Natural killer cell treated with Interleukin-12 subunit alpha and Interleukin-12 subunit beta and Interleukin-15 and Interleukin-18, amount 100 ng/mL, for 72 hours (primary cell): ENCODE measurements at places on chromosomes 6 and 20. TPM values are rescaled to one million over a fixed set of nuclear protein-coding genes. Genes with fewer than 3 reads are reported as not detected.

GRCh38 chr6:139270249-139270648 lies 21.5 kb downstream of the TXLNB start:
- DNase-seq: no peak
- no peak overlapping the region for H3K27ac ChIP-seq
- no peak overlapping the region for H3K4me3 ChIP-seq
- no peaks in the 10 kb centered on the region for H3K4me1 ChIP-seq
- no peaks in the 10 kb centered on the region for H3K36me3 ChIP-seq

DNA sequence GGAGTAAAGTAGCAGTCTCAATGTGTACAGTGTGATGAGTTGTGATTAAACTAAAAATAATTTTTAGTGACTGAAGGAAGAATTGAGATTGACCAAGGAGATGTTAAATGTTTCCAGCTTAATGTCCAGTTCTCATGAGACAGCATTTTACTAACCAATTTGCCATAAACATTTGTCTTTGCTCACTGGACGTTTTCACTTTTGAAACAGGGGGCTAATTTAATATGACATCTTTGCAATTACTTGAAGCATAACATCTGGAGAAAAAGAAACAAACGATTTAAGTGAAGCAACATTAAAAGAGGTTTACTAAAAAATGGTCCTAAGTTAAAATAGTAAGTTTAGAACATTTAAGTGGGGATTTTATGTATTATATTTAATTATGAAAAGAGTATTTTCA lies 443.8 kb downstream of the BCKDHB start:
- H3K27me3 ChIP-seq: no peaks in the 10 kb centered on the region
- H3K4me1 ChIP-seq: no peaks in the 10 kb centered on the region
- no peaks in the 10 kb centered on the region for H3K36me3 ChIP-seq
- H3K27ac ChIP-seq: no peak overlapping the region

DNA sequence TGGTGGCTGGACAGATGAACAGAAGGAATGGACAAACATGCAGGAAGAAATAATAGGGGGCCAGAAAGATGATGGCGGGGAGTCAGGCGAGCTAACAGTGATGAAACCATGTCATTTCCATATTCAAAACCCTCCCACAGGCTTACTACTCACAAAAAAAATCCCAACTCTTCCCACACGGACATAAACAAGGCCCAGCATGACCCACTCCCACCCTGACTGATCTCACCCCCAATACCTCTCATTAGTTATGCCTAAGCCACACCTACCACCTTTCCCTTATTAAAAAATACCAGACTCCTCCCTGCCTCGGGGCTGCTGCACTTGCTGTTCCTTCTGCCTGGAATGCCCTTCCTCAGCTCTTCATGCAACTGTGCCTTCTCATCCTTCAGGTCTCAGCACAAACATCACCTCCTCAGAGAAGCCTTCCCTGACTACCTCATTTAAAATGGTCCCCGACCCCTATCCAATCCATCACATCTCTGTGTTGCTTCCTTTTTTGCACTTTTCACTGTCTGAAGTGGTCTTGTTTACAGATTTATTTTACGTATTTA lies 145.8 kb downstream of the PREX1 start:
- H3K4me1 ChIP-seq: peaks cover 48% of the 10 kb centered on the region
- no peak for DNase-seq
- no peak overlapping the region for H3K4me3 ChIP-seq
- H3K27me3 ChIP-seq: no peaks in the 10 kb centered on the region

DNA sequence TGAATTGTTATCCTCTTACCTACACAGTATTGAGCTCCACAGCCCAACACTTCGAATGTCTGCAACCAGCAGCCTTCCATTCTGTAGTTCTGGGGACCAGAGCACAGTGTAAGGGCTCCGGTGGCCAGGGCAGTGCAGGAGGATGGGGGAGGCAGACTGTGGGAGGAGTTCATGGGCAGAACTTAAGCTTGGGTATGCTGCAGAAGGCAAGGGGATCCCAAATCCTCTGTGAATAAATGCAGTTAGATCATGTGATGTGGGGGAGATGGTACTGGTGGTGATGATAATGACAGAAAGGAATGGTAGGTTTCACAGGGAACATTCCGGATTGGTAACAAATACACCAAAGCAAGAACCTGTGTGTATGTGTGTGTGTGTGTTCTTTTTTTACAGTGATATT lies 26.5 kb upstream of the CNKSR3 start:
- DNase-seq: no peak
- H3K27ac ChIP-seq: no peak overlapping the region
- no peak overlapping the region for H3K4me3 ChIP-seq
- H3K27me3 ChIP-seq: peaks cover 8% of the 10 kb centered on the region

GRCh38 chr20:59102841-59103299 lies 60.3 kb upstream of the PRELID3B start:
- H3K36me3 ChIP-seq: no peaks in the 10 kb centered on the region
- H3K27ac ChIP-seq: peak overlapping the region; percentile 80
- peak overlapping the region; percentile 46 for H3K4me3 ChIP-seq
- peaks cover 17% of the 10 kb centered on the region for H3K4me1 ChIP-seq
- DNase-seq: no peak

GRCh38 chr20:8589956-8590355 lies 457.9 kb downstream of the PLCB1 start:
- H3K4me1 ChIP-seq: peaks cover 20% of the 10 kb centered on the region
- no peak for DNase-seq
- H3K27me3 ChIP-seq: no peaks in the 10 kb centered on the region
- H3K36me3 ChIP-seq: no peaks in the 10 kb centered on the region
- H3K27ac ChIP-seq: no peak overlapping the region

DNA sequence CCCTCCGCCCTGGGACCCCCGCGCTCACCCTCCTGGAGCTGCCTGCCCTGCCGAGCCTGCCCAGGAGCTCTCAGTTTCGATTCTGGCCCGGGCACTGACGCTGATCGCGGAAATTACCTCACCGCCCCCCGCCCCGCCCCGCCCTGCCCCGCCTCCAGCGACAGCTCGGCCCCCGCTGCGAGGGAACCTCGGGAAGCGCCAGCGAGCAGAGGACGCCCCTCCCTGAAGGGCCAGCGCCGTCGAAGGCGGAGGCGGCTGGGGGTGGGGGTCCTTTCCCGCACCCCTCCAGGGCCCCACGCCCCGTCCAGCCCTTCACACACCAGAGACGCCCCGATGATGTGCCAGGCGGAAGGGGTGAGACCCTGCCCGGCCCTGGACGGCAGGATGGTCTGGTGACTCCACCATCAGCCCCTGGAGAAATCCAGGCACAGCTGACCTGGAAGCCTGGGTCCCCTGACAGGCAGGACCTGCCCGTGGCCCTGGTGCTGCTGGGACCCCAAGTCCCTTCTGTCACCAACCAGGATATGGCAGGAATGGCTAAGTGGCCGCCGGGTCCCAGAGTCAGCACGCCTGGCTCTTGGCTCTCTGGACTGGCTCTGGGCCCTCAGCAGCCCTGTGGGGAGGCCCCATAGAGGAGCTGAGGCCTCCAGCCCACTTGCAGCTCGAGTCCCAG lies at the start of gene HELZ2:
Gene HELZ2, minus strand, starts transcription at position 84 of the 673 bp plus-strand sequence. CDS start 1,854 bp downstream, outside the sequence.
- H3K4me1 ChIP-seq: peaks cover 2% of the 10 kb centered on the region
- peak within 1 kb of the TSS; percentile 62 for H3K27ac ChIP-seq
- H3K4me3 ChIP-seq: peak within 1 kb of the TSS; percentile 81
- peak; percentile 79 for DNase-seq
- no peaks in the 10 kb centered on the region for H3K36me3 ChIP-seq

DNA sequence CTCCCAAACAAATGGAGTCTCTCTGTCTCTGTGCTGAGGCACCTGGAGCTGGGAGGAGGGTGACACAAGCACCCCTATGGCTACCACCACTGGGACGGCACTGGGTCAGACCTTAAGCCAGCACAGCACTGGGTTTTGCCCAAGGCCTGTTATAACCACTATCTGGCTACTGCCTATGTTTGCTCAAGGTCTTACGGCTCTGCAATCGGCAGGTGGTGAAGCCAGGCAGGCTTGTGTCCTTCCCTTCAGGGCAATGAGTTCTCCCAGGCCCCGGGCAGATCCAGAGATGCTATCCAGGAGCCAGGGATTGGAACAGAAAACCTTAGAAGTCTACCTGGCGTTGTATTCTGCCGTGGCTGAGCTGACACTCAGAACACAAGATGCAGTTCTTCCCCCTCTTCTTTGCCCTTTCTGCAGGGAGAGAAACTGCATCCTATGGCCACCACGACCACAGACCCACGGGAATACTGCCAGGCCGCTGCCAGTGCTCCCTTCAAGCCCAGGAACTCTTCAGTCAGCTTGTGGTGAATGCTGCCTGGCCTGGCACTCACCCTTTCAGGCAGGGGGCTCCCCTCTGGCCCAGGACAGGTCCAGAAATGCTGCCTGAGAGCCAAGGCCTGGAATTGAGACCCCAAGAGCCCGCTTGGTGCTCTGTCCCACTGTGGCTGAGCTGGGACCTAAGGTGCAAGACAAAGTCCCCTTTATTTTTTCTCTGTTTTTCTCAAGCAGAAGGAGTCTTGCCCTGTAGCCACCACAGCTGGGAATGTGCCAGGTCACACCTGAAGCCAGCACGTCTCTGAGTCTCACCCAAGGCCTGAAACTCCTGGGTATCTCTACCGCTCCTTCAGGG lies 67.0 kb upstream of the FRMD1 start:
- H3K4me3 ChIP-seq: no peak overlapping the region
- no peaks in the 10 kb centered on the region for H3K4me1 ChIP-seq
- no peak overlapping the region for H3K27ac ChIP-seq
- DNase-seq: no peak
- no peaks in the 10 kb centered on the region for H3K36me3 ChIP-seq

The MUCL3 gene
- not detected for total RNA-seq

The NFATC2 gene
- 97.1 TPM for total RNA-seq

DNA sequence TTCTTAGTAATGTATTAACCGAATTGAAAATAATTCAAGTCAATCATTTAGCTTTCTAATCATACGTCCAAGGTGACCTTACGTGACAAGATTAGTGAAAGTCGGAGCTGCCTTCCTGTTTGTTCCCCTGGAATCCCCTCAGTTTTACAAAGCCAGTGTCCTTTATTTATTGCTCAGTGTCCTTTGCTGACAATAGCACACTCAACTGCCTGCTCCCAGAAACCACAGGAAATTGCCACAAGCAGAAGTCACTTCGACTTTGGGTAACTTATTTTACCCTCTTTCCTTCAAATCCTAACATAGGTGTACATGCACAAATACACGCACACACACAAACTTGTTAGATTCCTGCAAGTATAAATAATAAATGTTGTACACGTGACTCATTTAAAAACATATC lies 1167.7 kb upstream of the ADGRB3 start:
- H3K4me3 ChIP-seq: no peak overlapping the region
- no peak overlapping the region for H3K27ac ChIP-seq
- peaks cover 11% of the 10 kb centered on the region for H3K36me3 ChIP-seq
- no peak for DNase-seq
- no peaks in the 10 kb centered on the region for H3K4me1 ChIP-seq

DNA sequence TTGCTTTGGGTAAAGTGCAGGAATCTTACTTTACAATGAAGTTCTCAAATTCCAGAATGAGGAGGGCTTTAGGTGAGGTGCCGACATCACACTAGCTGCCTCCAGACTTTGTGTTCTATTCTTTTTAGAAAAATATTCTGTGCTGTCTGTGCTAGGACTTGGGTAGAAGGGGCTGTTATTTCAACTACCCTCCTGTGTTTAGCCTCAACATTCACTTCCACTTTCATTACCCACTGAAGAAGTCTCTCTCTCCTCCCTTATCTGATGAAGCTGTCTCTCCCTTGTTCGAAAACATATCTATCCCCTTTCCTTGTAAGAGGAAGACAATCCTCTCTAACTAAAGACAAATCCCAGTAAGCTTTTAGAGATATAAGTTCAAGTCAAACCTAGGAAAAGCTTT lies 25.0 kb upstream of the BRPF3 start:
- peaks cover 27% of the 10 kb centered on the region for H3K4me1 ChIP-seq
- peak overlapping the region; percentile 50 for H3K4me3 ChIP-seq
- H3K27me3 ChIP-seq: no peaks in the 10 kb centered on the region
- H3K36me3 ChIP-seq: no peaks in the 10 kb centered on the region
- H3K27ac ChIP-seq: peak overlapping the region; percentile 86
- DNase-seq: no peak

- H3K4me3 ChIP-seq: no peak overlapping the region
- H3K27me3 ChIP-seq: no peaks in the 10 kb centered on the region
- H3K27ac ChIP-seq: peak overlapping the region; percentile 87
These were observed 124.1 kb downstream of the PREX1 start for GRCh38 chr20:48703511-48704219.

GRCh38 chr6:42315991-42316970 lies 98.6 kb upstream of the MRPS10 start:
- no peak for DNase-seq
- H3K4me3 ChIP-seq: peak overlapping the region; percentile 27
- no peaks in the 10 kb centered on the region for H3K27me3 ChIP-seq

The PARD6B gene
- 3.8 TPM for total RNA-seq

- H3K36me3 ChIP-seq: no peaks in the 10 kb centered on the region
- H3K27ac ChIP-seq: no peak overlapping the region
- H3K4me1 ChIP-seq: no peaks in the 10 kb centered on the region
- DNase-seq: no peak
- H3K4me3 ChIP-seq: no peak overlapping the region
- no peaks in the 10 kb centered on the region for H3K27me3 ChIP-seq
These were observed 713.9 kb upstream of the MARCKS start for GRCh38 chr6:113143206-113143605.

- no peak overlapping the region for H3K4me3 ChIP-seq
- H3K36me3 ChIP-seq: no peaks in the 10 kb centered on the region
- no peak for DNase-seq
- no peaks in the 10 kb centered on the region for H3K4me1 ChIP-seq
- H3K27ac ChIP-seq: no peak overlapping the region
These were observed 308.9 kb upstream of the EXOC2 start for GRCh38 chr6:1001655-1002349.

DNA sequence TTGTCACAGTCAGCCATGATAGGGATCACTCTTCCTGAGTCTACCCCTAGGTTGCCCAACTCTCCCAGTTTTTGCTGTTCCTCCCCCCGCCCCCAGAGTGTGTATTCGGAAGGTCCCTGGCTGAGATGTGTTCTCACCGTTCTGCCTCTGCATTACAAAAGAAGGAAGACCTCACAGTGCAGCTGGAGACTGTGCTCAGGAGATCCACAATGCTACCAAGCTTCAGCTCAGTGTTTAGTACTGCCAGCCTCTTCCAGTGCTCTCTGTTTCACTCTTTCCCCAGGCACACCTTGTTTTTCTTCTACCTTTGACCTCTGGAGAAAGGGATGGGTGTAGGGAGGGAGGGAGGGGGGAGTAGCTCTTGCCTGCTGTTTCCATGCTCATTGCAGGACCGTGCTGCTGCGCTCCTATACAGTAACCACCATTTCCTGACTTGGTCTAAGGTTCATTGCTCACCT lies 13.4 kb upstream of the MOCS1 start:
- H3K27ac ChIP-seq: no peak overlapping the region
- DNase-seq: no peak
- no peaks in the 10 kb centered on the region for H3K4me1 ChIP-seq
- no peaks in the 10 kb centered on the region for H3K27me3 ChIP-seq

The BPIFA1 gene
- total RNA-seq: not detected

- peaks cover 28% of the 10 kb centered on the region for H3K4me1 ChIP-seq
- DNase-seq: no peak
- H3K36me3 ChIP-seq: no peaks in the 10 kb centered on the region
- no peaks in the 10 kb centered on the region for H3K27me3 ChIP-seq
- H3K27ac ChIP-seq: peak overlapping the region; percentile 97
- peak overlapping the region; percentile 86 for H3K4me3 ChIP-seq
These were observed 16.6 kb upstream of the FBXO9 start for GRCh38 chr6:53048431-53049195.

- H3K4me1 ChIP-seq: no peaks in the 10 kb centered on the region
- no peak for DNase-seq
- no peak overlapping the region for H3K4me3 ChIP-seq
- no peaks in the 10 kb centered on the region for H3K36me3 ChIP-seq
- H3K27ac ChIP-seq: no peak overlapping the region
These were observed 33.7 kb downstream of the SCP2D1 start for GRCh38 chr20:18847226-18847755.

The SLC35D3 gene
- not detected for total RNA-seq
